Glutamatergic neuron (in vitro differentiated cells): ENCODE measurements at places on chromosomes 2 and 18. TPM values are rescaled to one million over a fixed set of nuclear protein-coding genes. Genes with fewer than 3 reads are reported as not detected.

- DNase-seq: no peak
Observed at GRCh38 chr2:12442476-12442847, 274.3 kb upstream of the TRIB2 start.

- no peak for DNase-seq
Observed at GRCh38 chr2:181780047-181780651, 99.8 kb upstream of the NEUROD1 start.

DNA sequence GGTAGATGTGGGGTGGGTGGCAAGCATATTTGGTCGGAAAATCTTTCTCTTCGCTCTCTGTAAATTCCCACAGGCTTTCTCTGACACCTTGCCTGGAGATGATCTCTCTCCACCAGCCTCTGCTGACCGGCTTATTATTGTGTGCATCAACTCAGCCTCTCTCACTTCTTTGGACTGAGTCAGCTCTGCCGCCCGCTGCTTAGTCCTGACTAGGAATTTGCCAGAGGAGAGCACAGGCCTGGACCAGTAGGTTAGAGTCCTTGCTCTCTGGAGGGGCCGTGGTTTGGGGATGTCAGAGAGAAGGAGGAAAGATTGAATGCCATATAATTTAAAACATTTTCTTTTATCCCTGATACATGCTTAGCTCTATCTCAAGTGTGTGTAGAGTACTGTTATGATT lies 242.6 kb upstream of the THSD7B start:
- DNase-seq: no peak

- DNase-seq: no peak
Observed at GRCh38 chr2:235421618-235422017, 72.2 kb upstream of the AGAP1 start.

DNA sequence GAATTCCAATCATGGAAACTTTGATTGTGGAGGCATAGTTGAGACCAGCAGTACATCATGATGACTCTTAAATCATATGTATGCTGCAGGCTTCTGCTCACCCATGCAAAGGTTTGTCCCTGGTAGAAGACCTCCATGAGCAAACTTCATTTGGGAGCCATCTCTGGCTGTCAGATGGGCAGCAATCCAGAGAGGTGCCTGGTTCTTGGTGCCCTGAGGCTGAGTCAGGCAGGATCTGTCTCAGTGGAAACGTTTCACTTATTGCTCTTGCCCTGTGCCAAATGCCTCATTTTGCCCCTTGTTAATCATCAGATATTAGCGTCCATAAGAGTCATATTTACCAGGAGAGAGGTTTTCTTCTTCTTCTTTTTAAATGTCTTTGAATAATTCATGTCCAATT lies 151.5 kb upstream of the CELF4 start:
- no peak for DNase-seq

DNA sequence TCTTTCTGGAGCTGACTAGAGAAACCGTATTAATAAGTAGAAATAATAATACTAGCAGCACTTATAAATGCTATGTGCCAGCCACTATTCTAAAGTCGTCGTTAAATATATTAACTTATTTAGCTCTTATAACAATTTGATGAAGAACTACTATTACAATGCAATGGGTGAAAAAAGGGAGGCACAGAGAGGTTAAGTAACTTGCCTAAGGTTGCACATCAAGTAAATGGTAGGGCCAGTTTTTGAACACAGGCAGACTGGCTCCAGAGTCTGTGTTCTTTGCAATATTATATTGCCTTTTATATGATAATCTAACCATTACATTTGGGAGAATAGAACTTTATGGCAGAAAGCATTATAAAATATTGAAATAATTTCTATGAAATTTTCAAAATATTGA lies 17.6 kb downstream of the INPP1 start:
- DNase-seq: no peak

DNA sequence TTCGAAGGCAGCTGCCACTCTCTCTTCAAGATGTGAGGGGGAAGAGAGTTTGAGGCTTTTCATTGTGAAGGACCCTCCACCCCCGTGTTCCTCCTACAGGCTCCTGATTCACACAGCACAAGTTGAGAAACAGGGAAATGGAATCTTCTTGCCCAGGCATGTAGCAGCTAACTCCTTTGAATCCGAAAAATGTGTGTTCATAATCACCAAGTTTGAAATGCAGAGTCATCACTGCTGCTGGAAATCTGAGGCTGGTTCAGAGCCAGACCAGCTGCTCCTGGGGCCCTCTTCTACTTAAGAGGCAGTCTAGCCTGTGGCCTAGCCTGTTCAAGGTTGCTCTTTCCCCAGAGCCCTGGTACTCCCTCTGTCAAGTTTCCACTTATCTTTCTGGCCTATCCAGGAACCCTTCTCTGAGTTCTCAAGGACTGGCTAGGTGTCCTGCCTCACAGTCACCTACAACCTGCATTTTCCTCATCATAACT lies 166.4 kb downstream of the TMEM247 start:
- DNase-seq: no peak

DNA sequence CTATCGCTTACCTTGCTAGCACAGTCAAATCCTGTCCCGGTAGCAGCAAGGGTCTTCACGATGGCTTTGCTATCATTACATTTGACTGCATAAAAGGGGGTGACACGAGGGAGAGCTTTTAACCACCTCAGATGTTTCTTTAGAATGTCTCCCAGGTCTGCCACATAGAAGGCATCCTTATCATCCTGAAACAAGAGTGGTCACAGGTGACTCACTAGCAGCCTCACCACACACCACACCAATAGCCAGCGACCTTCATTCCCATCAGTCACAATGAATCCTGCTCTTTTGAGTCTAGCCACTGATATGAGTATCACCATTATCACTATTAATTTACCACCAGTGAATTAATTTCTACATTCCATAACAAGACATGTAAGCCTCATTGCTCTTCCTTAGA lies 3.7 kb downstream of the ODC1 start:
- no peak for DNase-seq

DSG1 gene
- total RNA-seq: not detected

DNA sequence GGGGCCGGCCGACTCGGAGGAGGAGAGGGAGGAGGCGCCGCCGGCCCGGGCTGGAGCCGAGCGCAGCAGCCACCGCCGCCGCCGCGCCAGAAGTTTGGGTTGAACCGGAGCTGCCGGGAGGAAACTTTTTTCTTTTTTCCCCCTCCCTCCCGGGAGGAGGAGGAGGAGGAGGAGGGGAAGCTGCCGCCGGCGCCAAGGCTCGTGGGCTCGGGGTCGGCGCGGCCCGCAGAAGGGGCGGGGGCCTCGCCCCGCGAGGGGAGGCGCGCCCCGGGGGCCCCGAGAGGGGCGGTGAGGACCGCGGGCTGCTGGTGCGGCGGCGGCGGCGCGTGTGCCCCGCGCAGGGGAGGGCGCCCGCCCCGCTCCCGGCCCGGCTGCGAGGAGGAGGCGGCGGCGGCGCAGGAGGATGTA lies 316 bp downstream of the CRIM1 start:
- DNase-seq: no peak

DNA sequence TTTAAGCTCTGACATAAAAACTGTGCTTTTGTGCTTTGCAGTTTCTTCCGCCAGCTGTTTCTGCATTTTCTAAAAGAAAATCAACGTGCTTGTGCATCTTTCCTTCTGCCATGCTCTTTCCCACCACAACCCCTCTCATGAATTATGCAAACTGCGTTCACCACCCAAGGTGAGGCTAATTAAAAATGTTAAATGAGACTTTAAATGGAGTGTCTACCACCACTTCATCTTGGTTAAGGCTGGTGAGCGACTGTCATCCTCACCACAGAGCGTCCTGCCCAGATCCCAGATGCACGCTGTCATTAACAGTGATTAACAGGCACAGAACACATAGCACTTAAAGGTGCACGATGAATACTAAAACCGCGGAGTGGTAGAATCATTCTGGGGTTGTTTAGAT lies 250.5 kb upstream of the RAB6C start:
- DNase-seq: no peak

AFF3 gene
- 125 TPM for total RNA-seq

GRCh38 chr2:224046752-224047151 lies 7.7 kb upstream of the SERPINE2 start:
- DNase-seq: no peak

GRCh38 chr18:79958981-79959380 lies 5.5 kb upstream of the HSBP1L1 start:
- no peak for DNase-seq

MRPL53 gene
- total RNA-seq: 63.9 TPM

- no peak for DNase-seq
Observed at GRCh38 chr2:154497019-154497418, 201.5 kb upstream of the KCNJ3 start.

ADD2 gene
- total RNA-seq: 373 TPM

MYOM1 gene
- 1.3 TPM for total RNA-seq

HES6 gene
- 665 TPM for total RNA-seq

- no peak for DNase-seq
Observed at GRCh38 chr18:77130229-77131099, 2.1 kb downstream of the MBP start.
